ENCODE measurements at places on chromosomes 5 and 9. TPM values are rescaled to one million over a fixed set of nuclear protein-coding genes. Genes with fewer than 3 reads are reported as not detected.

CCL28 gene
- polyA plus RNA-seq, result 3.7 TPM

PELO gene
- 21.1 TPM for polyA plus RNA-seq

CCDC192 gene
- polyA plus RNA-seq, result not detected

ANKRD18B gene
- polyA plus RNA-seq, result 0.67 TPM

LPAR1 gene
- 29.7 TPM for polyA plus RNA-seq

CHD1 gene
- 11.6 TPM for polyA plus RNA-seq

MEIKIN gene
- not detected for polyA plus RNA-seq

OSMR gene
- polyA plus RNA-seq, result 48.9 TPM

NAIF1 gene
- 7.6 TPM for polyA plus RNA-seq

BHMT gene
- not detected for polyA plus RNA-seq

PCDHGB6 gene
- 0.11 TPM for polyA plus RNA-seq

FOXD4L6 gene
- not detected for polyA plus RNA-seq

SELENOP gene
- polyA plus RNA-seq, result 0.57 TPM

RABGAP1 gene
- polyA plus RNA-seq, result 20.1 TPM

SUSD1 gene
- 2.9 TPM for polyA plus RNA-seq

NR2F1 gene
- polyA plus RNA-seq, result 7.8 TPM

TEX48 gene
- polyA plus RNA-seq, result not detected

QRFP gene
- polyA plus RNA-seq, result not detected

FOXD4L3 gene
- polyA plus RNA-seq, result 0.05 TPM

F12 gene
- 5.4 TPM for polyA plus RNA-seq

TARS1 gene
- polyA plus RNA-seq, result 147 TPM

ALDH1A1 gene
- 0.22 TPM for polyA plus RNA-seq

PCDHGA4 gene
- 0.79 TPM for polyA plus RNA-seq

HRH2 gene
- 0.01 TPM for polyA plus RNA-seq

PRUNE2 gene
- 1.3 TPM for polyA plus RNA-seq

THBS4 gene
- 0.23 TPM for polyA plus RNA-seq

ABO gene
- 0.01 TPM for polyA plus RNA-seq

CATSPER3 gene
- 0.09 TPM for polyA plus RNA-seq

TRIM36 gene
- 3.5 TPM for polyA plus RNA-seq

SLC25A2 gene
- not detected for polyA plus RNA-seq

JAKMIP2 gene
- 0.12 TPM for polyA plus RNA-seq

PCA3 gene
- polyA plus RNA-seq, result not detected

MARCHF3 gene
- polyA plus RNA-seq, result 6.2 TPM

ERGIC1 gene
- polyA plus RNA-seq, result 111 TPM

LCN9 gene
- polyA plus RNA-seq, result not detected

C9orf153 gene
- not detected for polyA plus RNA-seq

TICAM2 gene
- polyA plus RNA-seq, result 0.23 TPM

HTR4 gene
- polyA plus RNA-seq, result not detected

SOX30 gene
- 0.02 TPM for polyA plus RNA-seq

PCAT7 gene
- not detected for polyA plus RNA-seq

SPARC gene
- 585 TPM for polyA plus RNA-seq

TAF11L3 gene
- not detected for polyA plus RNA-seq

ANKRD31 gene
- 0.05 TPM for polyA plus RNA-seq

CDH9 gene
- not detected for polyA plus RNA-seq

SPACA9 gene
- polyA plus RNA-seq, result 3.9 TPM

ITGA2 gene
- polyA plus RNA-seq, result 86.5 TPM

IL5 gene
- polyA plus RNA-seq, result not detected

INSYN2B gene
- polyA plus RNA-seq, result 13.1 TPM

SPINK4 gene
- polyA plus RNA-seq, result not detected
